ENCODE measurements at places on chromosomes 1 and 21.

GRCh38 chr1:19765623-19766022 lies 34.1 kb downstream of the TMCO4 start:
- no peak for DNase-seq

GRCh38 chr1:26994020-26994786 lies 711 bp downstream of the TRNP1 start:
- no peak for DNase-seq

GRCh38 chr1:234205966-234206365 lies 167.3 kb upstream of the COA6 start:
- no peak for DNase-seq

DNA sequence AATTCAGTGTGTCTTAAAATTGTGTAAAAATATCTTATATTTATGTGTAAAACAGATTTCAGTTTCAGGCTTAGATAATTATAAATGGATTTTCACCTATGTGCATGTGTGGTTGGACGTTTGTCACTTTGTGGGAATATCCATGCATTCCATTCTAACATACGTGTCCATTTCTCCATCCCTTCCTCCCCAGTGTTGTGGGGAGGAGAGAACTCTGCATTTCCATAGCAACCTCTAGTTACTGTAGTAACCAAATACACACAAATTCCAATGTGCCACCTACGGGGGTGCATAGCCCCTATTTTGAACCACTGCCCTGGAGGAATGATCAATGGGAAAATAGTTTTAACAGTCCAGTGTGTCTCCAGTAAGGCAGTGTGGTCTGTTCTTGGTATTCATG lies 79.0 kb downstream of the RASAL2 start:
- DNase-seq, result no peak

- DNase-seq, result no peak
Measured at GRCh38 chr1:118008011-118008410, 78.5 kb downstream of the WDR3 start.

DNA sequence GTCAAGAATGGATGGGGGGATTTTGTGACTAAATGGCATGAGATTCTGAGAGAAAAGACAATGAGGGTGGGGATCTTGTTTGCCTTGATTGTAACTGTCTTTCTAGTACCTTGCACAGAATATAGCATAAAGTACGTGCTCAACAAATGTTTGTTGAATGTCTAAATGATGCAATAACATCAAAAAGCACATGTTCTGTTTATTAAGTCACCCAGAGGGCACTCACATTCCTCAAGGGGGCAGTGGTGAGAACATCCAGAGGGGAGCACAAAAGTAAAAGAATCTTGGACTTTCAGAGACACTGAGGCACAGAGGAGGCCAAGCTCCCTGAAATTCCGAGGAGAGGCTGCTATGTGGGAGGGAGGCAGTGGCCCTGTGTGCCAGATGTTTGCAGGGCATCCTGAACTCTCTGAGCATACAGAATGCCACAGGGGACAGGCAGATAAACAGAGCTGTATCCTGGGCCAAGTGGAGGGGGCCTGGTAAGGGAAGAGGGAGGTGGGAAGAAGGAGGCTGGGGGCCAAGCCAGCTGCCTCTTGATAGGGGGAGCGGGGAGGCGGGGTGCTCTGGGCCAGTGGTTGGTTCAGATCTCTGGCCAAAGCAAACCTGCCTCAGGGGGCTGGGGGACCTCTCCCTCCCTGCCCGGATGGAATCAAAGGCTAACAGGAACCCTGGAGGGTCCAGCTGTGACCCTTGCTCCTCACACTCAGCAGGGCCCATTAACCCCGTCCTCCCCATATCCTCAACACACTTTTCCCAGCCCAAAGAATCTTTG lies 6.5 kb upstream of the ATP1A2 start:
- DNase-seq, result no peak

GRCh38 chr1:28175955-28176485 lies 470 bp downstream of the PTAFR start:
- no peak for DNase-seq

DNA sequence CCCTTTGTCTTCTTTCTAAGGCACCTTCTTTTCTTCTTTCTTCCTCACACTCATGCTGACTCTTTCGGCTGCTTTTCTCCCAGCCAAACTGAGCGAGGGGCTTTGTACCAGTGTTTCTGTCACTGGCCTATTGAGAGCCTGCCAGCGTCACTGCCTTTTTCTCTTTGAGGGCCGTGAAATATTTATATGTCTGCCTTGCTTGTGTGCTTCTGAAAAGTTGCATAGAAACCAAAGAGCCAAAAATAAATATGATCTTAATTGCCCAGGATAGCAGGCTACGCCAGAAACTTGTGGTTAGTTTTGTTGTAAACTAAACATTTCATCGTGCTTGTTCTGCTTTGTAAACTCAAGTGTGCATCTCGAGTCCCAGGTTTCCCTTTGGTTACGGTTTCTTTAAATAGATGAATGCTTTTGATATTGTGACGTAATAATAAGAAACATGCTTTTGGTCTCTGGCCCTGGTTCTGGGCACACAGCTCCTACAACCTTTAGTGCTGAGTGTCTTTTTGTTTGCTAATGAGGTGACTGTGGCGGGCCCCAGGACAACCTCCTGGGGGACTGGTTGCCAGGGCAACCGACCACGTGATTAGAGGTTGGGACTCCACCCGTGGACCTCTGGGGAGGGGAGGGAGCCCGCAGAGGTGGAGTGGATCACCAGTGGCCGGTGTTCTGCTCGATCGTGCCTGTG lies 10.8 kb downstream of the SLC37A1 start:
- DNase-seq, result peak; percentile 27

- no peak for DNase-seq
Measured at GRCh38 chr1:99645203-99645602, 710 bp upstream of the PALMD start.

GRCh38 chr1:55746710-55747109 lies 531.5 kb upstream of the USP24 start:
- DNase-seq, result no peak

DNA sequence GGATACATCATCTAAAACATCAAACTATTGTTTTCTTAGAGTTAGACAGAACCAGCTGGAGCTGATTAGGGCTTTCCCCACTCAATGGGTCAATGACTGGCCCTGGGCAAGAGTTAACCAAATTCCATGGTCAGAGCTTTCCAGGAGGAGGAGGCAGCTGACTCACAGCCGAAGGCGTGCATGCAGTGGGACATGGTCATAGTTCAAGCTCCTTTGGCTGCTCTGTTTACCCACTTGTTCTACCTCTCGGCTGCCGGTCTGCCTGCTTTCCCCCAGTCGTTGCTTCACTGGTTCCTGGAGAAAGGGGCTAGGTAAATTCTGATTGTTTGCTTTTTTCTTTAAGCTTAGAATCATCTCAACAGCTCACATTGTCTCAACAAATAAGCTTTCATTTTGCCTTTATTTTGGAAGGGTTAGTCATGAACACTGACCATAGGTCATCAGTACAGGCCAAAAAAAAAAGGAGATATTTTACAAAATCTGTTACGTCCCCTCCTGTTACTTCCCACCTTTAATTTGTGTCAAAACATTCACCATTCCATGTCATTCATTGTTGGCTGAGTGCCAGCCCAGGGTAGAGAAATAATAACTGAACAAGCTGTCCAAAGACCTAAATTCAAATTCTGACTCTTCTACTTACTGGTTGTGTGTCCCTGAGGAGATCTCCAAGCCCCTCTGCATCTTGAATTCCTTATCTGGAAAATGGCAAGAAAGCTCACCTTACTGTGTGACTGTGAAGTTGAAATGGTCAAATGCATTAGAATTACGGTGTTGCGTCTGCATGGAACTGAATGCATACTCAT lies 12.0 kb downstream of the MAB21L3 start:
- no peak for DNase-seq

DNA sequence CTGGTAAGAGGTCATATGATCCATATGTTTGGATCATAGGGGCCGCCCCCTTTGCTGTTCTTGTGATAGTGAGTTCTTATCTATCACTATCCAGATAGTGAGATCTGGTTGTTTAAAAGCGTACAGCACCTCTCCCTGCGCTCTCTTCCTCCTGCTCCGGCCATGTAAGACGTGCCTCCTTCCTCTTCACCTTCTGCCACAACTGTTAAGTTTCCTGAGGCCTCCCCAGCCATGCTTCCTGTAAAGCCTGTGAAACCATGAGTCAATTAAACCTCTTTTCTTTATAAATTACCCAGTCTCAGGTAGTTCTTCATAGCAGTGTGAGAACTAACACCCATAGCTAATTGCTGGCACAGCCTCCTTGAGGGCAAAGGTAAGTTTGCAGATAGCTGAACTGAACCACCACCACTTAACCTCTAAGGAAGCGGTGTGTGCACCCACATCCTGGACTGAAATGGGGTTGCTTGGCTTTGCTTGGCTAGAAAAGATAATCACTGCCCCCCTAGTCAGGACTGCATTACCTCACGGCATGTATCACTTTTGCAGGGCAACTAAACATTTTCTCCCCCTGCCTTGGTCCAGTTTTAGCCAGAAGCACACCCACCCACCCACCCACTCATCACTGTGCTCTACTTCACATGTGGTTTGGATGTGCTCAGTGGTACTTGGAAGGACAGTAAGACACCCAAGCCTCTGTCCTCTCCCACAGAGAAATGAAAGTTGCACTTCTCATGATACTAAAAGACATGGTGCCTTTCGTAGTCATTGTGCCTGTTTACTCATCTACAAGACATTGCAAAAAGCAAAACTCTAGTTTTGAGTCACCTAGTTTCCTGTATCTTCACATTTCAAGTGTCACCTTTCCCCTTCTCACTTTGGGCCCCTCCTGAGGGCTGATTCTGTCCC lies 23.1 kb upstream of the PTAFR start:
- peak; percentile 34 for DNase-seq

- DNase-seq, result no peak
Measured at GRCh38 chr21:16796776-16797175, 716.1 kb upstream of the CXADR start.

DNA sequence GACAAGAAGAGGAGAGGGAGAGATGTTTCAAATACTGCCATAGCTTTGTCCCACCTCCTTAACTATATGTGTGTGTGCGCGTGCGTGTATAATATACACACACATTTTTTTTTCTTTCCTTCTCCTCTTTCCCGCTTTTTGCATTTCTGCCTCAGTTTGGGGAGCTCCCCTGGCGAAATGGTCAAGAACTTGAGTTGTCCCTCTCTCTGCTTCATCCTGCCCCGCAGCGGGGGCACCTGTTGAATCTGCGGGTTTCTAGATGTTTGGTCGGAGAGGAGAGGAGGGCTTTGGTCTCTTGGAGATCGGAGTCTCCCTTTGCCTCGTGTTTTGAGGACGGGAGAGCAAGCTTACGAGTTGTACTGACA lies 504 bp downstream of the SCCPDH start:
- DNase-seq, result no peak

GRCh38 chr1:111541721-111542120 lies 38.3 kb upstream of the ADORA3 start:
- DNase-seq, result no peak

DNA sequence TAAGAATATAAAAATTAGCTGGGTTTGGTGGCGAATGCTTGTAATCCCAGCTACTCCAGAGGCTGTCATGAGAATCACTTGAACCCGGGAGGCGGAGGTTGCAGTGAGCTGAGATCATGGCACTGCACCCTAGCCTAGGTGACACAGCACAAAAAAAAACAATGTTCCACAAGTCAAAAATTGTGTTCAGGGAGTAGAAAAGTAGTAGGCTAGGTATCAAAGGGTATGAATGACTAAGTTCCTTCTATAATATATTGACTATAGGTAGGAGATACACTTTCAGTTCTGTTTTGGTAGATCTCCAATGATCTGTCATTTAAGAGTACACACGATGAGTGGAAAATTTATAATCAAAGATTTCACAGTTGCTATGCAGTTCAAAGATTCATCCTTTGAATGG lies 16.7 kb downstream of the USP48 start:
- DNase-seq, result no peak

- DNase-seq, result no peak
Measured at GRCh38 chr1:3522564-3523265, 68.2 kb downstream of the ARHGEF16 start.

- DNase-seq, result no peak
Measured at GRCh38 chr1:244010703-244011123, 40.4 kb upstream of the ZBTB18 start.

- DNase-seq, result no peak
Measured at GRCh38 chr1:77250126-77250525, 30.9 kb upstream of the PIGK start.

- no peak for DNase-seq
Measured at GRCh38 chr1:42143896-42144710, 9.1 kb upstream of the GUCA2B start.

DNA sequence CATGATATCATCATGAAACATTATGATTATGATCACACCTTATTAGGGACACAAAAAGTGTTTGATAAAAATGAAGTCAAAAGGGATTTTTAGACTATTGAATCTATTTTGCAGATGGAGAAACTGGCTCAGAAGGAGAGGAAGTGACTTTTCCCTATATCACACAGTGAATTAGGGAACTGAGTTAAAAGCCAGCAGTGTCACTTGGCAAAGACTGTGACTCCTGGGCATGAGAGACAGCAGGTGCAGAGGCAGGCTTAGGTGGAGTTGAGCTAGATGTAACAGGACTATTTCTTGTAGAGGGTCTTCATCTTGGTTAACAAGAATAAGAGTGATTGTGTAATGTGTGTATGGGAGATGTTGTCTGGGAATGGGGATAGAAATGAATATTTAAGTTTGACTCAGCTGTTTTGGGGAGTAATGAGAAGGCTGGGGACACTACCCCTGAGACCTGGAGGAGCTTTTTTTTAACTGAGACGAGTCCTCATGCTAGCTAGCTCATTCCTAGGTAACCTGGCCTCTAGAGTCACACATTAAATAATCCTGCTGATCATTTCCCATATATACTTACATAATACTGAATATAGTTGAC lies 1.0 kb upstream of the CD84 start:
- DNase-seq, result no peak

DNA sequence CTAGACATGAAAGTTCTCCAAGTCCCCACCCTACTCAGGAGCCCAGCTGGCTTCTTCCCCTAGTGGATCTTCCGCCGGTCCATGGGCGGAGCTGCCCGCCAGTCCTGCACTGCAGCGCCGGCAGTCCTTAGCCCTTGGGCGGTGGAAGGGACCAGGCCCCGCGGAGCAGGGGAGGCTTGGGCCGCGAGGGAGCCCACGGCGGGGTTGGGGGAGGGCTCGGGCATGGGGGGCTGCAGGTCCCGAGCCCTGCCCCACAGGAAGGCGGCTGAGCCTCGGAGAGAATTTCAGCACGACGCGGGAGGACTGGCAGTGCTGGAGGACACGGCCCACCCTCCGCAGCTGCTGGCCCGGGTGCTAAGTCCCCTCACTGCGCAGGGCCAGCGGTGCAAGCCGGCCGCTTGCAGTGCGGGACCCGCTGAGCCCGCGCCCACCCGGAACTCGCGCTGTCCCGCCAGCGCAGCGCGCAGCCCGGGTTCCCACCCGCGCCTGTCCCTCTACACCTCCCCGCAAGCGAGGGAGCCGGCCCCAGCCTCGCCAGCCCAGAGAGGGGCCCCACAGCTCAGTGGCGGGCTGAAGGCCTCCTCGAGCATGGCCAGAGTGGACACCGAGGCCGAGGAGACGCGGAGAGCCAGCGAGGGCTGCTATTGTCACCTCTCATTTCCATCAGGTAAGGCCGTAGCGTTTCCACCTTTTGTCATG lies 1398.6 kb downstream of the MRPL39 start:
- DNase-seq, result no peak

GRCh38 chr1:234699795-234700665 lies 90.1 kb upstream of the IRF2BP2 start:
- no peak for DNase-seq
